Activated CD4-positive, alpha-beta T cell treated with anti-CD3 and anti-CD28 coated beads, Interleukin-2, amount 10 ng/mL, durations not matched to agents 7 days and 5 days (primary cell): ENCODE measurements at places on chromosomes 12 and 14.

GRCh38 chr12:29103539-29103974 is 45.5 kb upstream of the FAR2 start:
- DNase-seq: peak; percentile 81

DNA sequence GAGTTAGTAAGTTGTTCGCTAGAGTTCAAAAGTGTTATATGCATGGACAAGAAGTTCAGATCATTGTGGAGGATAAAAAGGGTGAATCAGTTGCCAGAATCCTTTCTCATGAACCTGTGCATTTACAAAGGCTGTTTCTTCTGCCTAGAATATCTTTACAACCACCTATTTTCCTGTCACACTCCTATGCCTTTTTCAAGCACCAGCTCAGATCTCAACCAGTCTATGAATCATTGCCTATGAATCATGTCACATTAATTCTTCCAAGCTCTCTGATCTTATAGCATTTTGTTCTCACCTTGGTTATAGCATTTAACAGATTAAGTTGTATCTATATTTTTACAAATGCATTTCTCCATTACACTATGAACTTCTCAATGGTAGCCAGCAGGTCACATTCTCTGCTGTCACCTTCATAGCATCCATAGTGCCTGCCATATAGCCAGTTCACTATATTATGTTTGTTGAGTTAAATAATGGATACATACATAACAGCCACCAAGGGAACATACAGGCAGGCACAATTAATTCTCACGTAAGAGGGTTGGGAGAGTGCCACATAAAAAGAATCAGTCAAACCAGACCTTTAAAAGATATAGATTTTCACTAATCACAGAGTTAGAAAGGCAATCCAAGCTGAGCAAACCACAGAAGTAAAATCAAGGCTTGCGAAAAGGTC is 573.0 kb downstream of the FOXG1 start:
- no peak for DNase-seq

DNA sequence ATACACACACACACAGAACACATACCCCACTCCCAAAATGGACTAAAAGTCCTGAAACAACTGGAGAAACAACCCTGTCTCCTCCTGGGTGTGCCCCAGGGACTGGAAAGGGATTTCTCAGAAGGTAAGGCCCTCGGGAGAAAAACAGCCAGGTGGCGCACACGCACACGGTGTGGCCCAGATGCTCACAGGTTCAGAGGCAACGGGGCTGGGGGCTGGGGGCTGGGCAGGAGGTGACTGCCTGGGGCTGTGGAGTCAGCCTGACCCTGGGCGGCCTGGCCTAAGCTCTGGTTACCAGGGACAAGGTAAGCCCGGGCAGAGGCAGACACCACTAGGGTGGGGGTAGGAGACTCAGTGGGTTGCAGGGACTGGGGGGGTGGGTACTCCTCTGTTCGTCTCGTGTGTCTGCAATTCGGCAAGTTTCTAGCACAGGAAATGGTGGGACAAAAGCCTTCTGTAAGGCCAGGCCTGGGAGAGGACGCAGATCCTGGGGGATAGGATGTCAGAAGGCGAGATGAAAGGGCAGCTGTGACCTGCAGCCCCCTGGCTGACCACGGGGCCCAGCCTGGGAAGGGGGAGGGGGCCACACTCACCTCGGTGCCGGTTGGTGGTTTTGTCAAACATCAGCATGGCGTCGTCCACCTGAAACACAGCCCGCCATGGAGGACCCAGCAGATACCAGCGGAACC is 10.4 kb downstream of the MSI1 start:
- no peak for DNase-seq

DNA sequence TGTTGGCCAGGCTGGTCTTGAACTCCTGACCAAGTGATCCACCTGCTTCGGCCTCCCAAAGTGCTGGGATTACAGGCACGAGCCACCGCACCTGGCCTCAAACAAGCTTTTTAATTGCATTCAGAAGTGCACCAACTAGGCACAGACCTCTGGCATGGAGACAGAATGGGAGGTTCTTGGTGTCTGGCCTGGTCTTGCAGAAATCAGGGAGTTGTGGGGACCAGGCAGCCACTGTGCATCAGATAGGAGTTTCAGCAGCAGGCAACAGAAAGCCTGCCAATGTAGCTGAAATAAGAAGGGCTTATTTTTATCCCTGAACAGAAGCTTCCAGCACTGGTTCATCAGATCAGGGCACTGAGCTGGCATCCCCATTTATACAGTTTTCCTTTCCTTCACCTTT is 22.2 kb upstream of the TCL1B start:
- DNase-seq: no peak

DNA sequence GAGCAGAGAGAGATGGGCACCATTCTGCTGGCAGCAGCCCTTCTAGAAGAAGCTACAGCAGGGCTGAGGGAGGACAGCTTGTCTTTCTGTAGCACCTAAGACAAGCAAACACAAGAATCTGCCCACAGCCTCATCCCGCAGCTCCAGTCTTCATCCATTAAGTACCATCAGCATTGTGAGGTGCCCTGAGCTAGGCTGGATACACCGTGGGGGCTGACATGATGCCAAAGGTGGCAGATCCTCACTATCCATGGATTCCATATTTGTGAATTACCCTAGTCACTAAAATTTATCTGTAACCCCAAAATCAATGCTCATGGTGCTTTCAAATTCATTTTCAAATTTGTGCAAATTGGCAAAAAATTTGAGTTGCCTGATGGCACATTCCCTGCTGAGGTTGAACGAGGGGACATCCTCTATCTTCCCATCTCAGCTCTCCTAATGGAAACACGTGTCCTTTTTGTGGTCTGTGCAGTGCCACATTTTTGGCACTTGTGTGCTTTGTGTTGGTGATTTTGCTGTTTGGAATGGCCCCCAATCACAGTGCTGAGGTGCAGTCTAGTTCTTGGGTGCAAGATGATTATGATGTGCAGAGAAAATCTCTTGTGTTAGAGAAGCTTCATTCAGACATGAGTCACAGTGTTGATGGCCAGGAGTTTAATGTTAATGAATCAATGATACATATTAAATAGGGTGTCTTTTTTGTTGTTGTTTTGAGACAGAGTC is 7.0 kb downstream of the PITPNM2 start:
- no peak for DNase-seq

GRCh38 chr12:34033628-34034296 is 11.5 kb downstream of the ALG10 start:
- no peak for DNase-seq

- no peak for DNase-seq
Measured at GRCh38 chr12:96255077-96255476, 60.9 kb downstream of the ELK3 start.

DNA sequence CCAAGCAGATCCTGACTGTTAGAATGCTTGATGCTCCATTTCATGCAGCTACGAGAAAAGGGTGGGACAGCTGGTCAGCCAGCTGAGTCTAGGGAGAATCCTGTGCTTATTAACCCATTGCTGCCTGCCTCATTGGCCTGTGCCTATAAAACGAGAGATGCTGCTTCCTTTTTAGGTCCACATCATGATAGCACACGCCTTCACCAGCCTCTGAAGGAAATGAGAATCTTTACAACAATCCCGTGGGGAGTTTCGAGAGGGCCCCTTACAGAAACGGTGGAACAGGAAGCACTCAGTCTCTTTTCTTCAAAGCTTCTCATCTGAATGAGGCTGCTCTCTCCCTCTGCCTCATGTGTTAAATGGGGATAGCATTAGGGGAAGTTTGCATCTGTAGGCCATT is 147.3 kb upstream of the RFLNA start:
- no peak for DNase-seq

GRCh38 chr14:53093206-53093605 is 59.9 kb downstream of the DDHD1 start:
- DNase-seq: no peak

DNA sequence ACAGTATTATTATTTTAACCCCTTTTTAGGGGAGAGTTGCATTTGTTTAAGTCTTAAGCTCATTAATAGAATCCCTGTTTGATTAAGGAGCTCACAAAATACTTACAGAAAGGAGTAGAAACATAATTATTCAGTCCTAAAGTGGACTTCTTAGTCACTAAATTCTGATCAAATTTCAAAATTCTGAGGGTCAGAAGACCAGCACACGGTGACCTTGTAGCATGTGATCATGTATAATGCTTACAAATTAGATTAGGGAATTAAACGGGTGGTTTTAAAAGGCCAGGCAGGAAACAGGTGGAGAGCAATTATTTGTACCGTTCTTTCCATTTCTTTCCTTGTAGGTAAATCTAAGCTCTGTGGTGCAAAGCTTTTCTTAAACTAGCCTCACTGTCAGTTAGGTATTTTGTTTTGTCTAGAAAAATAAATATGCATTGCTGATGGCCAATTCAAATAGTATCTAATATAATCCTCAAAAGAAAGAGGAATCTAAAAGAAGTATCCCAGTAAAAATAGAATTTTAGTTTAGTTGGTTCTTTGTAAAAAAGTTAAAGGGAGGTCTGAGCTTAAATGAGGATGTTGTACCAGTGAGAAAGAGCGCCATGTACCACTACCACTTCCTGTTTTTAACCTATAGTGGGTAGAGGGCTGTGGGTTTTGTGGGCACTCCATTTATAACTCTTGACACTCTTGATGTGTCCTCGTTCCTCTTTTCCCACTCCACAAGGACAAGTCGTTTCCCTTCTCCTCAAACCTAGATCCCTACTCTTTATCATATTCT is 51.1 kb downstream of the SLC38A1 start:
- DNase-seq: peak; percentile 83

- DNase-seq: peak; percentile 28
Measured at GRCh38 chr12:57898308-57898970, 42.9 kb upstream of the ATP23 start.

GRCh38 chr12:93563807-93564538 is 8.5 kb upstream of the SOCS2 start:
- DNase-seq: no peak

GRCh38 chr12:52423035-52423434 is 11.1 kb downstream of the KRT75 start:
- no peak for DNase-seq

DNA sequence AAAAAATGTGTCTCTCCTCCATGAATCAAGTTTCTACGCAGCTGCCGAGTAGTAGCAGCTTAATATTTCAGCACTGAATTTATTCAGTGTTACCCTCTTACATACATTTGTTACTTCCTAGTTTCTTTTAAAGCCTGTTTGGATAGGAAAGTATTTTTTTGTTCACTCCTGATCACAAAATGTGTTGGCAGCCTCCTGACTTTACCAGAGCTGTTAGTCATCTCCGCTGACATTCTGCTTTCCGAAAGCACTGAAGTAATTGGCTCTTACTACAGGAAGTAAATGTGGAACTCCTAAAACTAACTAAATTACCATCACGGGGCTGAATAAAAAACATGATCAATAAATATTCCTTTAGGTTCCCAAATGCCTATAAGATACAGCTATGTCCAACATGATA is 225.5 kb downstream of the EPS8 start:
- DNase-seq: peak; percentile 57

- no peak for DNase-seq
Measured at GRCh38 chr12:116700066-116700465, 37.8 kb downstream of the SPRING1 start.

DNA sequence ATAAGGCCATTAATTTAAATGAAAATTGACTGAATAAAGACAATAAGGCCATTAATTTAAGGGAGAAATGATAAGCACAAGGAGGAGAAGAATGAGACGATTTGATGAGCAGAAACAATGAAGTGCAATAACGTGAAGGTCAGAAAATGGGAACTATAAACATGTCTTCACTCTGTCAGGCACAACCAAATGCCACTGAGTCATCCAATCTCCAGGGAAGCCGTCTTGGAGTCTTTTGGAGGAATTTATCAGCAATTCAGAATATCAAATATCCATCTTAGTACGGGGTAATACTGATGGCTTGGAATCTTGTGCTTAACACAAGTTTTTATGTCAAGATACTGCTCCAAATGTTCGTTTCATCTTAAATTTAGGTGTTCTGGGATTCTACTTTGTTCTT is 159.9 kb downstream of the CAPZA3 start:
- no peak for DNase-seq

- no peak for DNase-seq
Measured at GRCh38 chr14:19771895-19772430, 1.3 kb upstream of the OR4M1 start.

DNA sequence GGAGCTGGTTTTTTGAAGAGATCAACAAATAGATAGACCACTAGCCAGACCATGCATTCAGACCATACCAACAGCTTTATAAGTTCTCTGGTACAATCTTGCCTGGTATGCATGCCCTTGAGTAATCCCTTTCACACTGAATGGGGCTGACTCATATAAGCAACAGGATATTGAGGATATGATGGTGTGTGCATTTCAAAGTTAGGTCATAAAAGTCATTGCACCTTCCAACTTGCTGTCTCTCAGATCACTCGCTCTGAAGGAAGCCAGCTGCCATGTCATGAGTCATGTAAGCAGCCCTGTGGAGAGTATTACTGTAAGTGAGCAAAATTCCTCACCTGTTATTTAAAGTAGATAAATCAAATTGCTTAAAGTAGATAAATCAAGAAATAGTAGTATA is 45.0 kb upstream of the OR6J1 start:
- DNase-seq: no peak

GRCh38 chr14:63766611-63767010 is 38.7 kb upstream of the SGPP1 start:
- no peak for DNase-seq

GRCh38 chr14:78863143-78863542 is 693.0 kb downstream of the NRXN3 start:
- peak; percentile 52 for DNase-seq

DNA sequence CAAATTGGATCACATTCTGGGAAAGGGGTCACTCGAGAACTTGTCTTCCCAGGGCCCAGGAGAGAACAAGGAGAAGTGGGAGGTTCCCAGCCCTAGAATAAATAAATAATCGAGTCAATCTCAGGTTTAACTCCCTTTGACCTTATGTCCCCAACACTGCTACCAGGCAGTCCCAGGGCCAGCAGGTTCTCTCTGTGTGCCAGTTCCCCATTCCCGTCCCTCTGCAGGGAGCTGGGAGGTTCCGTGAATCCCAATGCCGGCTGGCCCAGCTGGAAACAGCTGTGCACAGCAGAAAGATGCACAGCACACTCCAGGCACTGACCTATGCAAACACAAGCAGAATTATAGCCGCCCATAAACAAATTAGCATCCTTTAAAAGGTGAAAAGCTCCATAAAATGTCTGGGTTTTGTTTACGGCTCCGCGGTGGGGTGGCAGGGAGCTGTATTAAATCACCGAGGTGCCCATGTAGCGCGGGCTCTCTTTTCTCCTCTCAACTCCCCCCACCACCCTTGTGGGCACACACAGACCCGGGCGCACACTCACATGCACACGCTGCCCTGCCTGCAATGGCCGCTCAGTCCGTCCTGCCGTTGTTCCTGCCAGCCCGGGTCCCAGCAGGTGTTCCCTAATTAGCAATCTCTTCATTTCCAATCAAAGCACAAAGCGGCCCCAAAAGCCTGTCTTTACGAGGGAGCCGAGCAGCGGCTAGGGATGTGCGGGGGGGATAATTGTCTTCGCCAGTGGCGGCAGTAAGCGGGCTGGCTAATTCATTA is 46.6 kb upstream of the ESRRB start:
- no peak for DNase-seq
